ENCODE measurements at places on chromosomes 2 and 18. TPM values are rescaled to one million over a fixed set of nuclear protein-coding genes. Genes with fewer than 3 reads are reported as not detected.

Gene NR4A2
- 0.23 TPM for total RNA-seq

Gene IL18RAP
- 7.3 TPM for total RNA-seq

DNA sequence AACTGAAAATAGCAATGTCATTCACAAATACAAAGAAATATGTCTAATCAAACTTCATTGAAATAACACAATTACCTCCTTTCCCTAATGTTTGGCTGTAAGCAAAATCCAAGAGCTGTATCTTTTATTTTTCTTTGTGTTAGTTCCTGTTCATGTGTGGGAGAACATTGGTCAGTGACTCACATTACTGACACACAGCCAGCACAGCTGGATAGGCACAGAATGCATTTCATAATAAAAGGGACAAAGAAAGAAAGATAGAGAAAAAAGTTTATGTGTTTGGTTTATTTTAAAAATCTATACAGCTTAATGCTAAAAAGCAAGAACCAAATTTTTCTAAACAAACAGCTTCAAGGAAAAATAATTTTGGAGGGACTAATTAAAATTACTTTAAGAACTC, 185.6 kb upstream of the COL3A1 start:
- no peaks in the 10 kb centered on the region for H3K36me3 ChIP-seq
- peak overlapping the region; percentile 23 for H3K27ac ChIP-seq
- H3K4me1 ChIP-seq = no peaks in the 10 kb centered on the region
- DNase-seq = no peak
- no peaks in the 10 kb centered on the region for H3K27me3 ChIP-seq

GRCh38 chr18:46660957-46661749, 4.1 kb upstream of the LOXHD1 start:
- H3K36me3 ChIP-seq = no peaks in the 10 kb centered on the region
- H3K4me1 ChIP-seq = no peaks in the 10 kb centered on the region
- no peak overlapping the region for H3K4me3 ChIP-seq
- DNase-seq = no peak

DNA sequence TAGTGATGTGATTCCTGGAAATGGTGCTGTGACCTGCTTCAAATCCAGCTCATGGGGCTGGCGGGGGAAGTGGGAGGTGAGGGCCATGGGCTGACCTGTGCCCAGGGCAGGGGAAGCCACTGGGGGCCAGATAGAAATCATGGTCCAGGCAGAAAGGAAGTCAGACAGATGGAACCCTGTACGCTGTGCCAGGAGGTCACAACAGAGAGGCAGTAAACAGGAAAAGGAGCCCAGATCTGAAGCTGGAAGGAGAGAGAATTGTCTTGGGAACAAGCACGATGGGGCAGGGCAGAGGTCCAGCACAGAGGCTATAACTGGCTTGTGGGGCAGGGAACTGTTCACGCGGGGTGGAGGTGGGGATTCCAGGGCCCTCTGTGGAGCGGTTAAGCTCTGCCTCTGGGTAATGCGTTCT, 76.0 kb downstream of the RNF144A start:
- no peaks in the 10 kb centered on the region for H3K4me1 ChIP-seq
- H3K27me3 ChIP-seq = no peaks in the 10 kb centered on the region
- peak overlapping the region; percentile 46 for H3K27ac ChIP-seq

DNA sequence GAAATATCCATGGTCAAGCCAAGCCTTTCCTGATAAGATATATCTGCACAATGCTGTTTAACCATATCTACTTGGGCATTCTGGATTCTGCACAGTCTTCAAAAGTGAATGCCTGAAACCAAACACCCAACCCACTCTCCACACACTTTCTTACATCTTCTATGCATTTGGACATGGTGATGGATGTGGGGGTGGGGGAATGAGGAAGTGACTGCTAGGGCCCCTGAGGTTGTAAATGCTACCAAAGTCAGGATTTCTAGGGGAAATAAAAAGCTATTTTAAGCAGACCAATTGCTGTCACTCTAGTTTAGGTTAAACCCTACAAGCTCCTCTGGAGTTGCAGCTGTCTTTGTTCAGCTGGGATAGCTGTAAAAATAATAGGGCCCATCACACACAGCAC, 26.7 kb upstream of the TGFA start:
- H3K27ac ChIP-seq = no peak overlapping the region
- no peaks in the 10 kb centered on the region for H3K36me3 ChIP-seq
- H3K27me3 ChIP-seq = no peaks in the 10 kb centered on the region

DNA sequence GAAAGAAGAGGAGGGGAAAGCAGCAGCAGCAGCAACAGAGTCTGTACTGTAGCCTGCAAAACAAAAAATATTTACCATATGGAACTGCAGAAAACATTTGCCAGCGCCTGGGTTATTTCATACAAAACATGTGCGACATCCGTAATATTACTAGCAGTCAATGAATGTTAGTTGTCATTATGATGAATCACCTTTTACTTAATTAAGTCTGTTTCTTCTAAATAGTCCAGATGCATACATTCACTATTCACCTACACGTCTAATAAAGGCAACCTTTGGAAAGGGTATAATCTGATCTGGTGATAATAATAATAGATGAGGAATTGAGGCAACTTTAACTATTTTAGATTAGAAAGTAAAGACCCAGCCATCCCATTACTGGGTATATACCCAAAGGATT, 426.3 kb upstream of the ST6GAL2 start:
- no peaks in the 10 kb centered on the region for H3K4me1 ChIP-seq
- H3K4me3 ChIP-seq = no peak overlapping the region
- no peaks in the 10 kb centered on the region for H3K27me3 ChIP-seq
- no peak for DNase-seq
- no peaks in the 10 kb centered on the region for H3K36me3 ChIP-seq
- H3K27ac ChIP-seq = no peak overlapping the region

Gene SULT1C4
- 12.8 TPM for total RNA-seq

DNA sequence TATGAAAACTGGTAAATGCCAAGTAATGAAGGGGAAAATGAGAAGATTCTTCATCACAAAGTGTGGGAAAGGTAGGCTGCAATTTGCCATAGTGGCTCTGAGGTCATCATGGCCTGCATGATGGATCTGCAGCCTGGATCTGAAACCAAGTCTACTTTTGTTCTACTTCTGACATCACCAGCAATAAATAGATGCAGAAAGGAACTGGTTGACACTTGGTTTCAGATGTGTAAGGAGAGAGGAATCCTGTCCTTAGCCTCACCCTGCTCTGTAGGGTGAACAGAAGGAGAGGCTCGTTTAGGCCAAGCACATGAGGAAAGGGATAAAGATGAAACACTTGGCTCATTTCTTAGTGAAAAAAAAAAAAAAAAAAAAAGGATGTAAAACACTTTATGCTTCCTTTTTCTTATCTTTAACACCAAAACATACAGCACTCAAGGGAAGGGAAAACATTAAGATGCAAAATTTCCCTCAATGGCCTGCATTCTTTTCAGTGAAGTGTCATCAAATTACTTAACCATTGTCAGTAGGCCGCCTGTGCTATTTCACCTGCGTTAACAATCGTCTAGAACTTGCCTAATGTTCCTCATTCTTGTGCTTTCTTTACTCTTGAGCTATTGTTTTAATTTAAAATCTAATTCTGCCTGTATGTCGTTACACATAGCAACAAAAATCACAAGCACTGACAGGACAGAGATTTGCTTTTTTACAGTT, 3.9 kb downstream of the NEB start:
- H3K27ac ChIP-seq = no peak overlapping the region
- DNase-seq = no peak
- no peaks in the 10 kb centered on the region for H3K27me3 ChIP-seq
- no peaks in the 10 kb centered on the region for H3K4me1 ChIP-seq
- no peaks in the 10 kb centered on the region for H3K36me3 ChIP-seq
- no peak overlapping the region for H3K4me3 ChIP-seq

Gene TEX44
- total RNA-seq = not detected

GRCh38 chr18:24326211-24326610, 71.4 kb downstream of the OSBPL1A start:
- H3K4me3 ChIP-seq = no peak overlapping the region
- no peaks in the 10 kb centered on the region for H3K36me3 ChIP-seq
- no peak for DNase-seq
- H3K4me1 ChIP-seq = no peaks in the 10 kb centered on the region
- no peak overlapping the region for H3K27ac ChIP-seq

DNA sequence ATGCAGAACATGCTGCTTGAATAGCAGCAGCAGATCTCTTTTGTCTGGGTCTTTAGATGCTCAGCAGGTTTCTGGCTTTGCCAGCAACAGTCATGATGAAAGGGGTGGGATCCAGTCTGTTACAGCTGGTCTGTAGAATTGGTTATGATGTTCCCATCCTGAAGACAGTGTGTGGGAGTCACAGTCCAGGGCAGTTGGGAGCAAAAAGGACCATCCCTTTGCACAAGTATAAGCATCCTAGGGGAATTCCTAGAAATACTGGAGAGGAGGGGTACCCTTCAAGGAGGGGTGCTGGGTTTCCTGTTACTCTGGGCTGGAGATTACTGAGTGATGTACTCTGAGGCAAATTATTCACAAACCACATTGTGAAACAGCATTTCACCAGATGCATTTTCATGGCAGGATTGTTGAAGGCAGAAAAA, 119.9 kb upstream of the RND3 start:
- no peaks in the 10 kb centered on the region for H3K36me3 ChIP-seq
- no peak overlapping the region for H3K4me3 ChIP-seq
- H3K4me1 ChIP-seq = no peaks in the 10 kb centered on the region

- no peaks in the 10 kb centered on the region for H3K27me3 ChIP-seq
- no peak overlapping the region for H3K4me3 ChIP-seq
- DNase-seq = no peak
- no peak overlapping the region for H3K27ac ChIP-seq
- no peaks in the 10 kb centered on the region for H3K36me3 ChIP-seq
Measured at GRCh38 chr18:58067601-58068000, 23.6 kb downstream of the NEDD4L start.

Gene CNRIP1
- 2.8 TPM for total RNA-seq

- peaks cover 13% of the 10 kb centered on the region for H3K4me1 ChIP-seq
- H3K27ac ChIP-seq = no peak overlapping the region
- no peaks in the 10 kb centered on the region for H3K36me3 ChIP-seq
- H3K4me3 ChIP-seq = no peak overlapping the region
Measured at GRCh38 chr18:5546660-5547059, 2.9 kb upstream of the EPB41L3 start.

Data from liver (tissue), 10 donors.